ENCODE measurements at places on chromosomes 1 and 21.
A peak's percentile ranks its signal among the peaks of the same experiment; 100 is the strongest.

GRCh38 chr1:7221826-7222694 is 436.8 kb downstream of the CAMTA1 start:
- DNase-seq, result no peak

DNA sequence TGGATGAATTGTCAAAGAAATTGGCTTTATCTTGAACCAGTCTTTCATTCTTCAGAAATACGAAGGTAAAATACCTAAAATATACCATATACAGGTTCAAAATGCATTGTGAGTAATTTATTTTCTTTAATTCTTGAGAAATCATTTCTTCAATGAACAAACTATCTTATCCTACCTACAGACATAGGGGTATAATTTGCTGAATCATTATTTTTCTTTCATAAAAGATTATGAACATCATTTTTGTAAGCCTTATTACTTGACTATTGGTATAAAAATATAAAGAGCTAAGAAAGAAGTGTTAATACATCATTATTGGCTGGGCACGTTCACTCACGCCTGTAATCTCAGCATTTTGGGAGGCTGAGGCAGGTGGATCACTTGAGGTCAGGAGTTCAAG is 167.7 kb downstream of the DNAH14 start:
- DNase-seq, result no peak

DNA sequence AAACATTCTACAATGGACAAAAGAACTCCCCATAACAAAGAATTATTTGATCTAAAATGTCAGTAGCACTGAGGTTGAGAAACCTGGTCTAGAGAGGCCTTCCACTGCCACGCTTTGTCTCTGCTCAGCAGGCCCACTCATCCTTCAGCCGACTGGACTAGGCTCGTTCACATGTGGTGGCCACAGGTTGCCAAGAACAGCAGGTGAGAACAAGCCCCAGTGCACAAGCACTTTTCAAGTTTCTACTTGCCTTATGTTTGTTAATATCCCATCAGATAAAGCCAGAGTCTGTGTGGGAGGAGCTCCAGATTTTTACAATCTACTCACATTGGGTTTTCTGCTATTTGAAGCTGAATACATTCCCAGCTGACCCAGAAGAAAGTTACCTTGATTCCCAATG is 9.1 kb upstream of the EFHD2 start:
- no peak for DNase-seq

GRCh38 chr1:181073638-181074037 is 14.9 kb upstream of the IER5 start:
- DNase-seq, result no peak

DNA sequence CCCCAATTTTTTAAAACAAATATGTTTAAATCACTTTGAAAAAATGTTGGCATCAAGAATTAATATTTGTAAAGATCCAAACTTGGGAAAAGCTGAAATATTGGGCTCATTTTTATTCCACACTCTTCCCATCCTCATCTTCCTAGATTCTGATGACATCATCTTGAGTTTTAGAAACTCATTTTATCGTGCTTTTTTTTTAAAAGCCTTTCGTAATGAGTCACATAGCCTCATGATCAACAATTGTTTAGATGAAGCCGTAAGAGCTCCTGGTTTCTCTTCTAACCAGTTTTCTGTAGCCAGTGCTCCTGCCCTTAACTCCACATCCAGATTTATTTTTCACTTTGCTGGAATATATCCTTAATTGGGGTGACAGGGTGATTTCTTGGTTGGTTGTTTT is 78.6 kb downstream of the POFUT2 start:
- DNase-seq, result no peak

DNA sequence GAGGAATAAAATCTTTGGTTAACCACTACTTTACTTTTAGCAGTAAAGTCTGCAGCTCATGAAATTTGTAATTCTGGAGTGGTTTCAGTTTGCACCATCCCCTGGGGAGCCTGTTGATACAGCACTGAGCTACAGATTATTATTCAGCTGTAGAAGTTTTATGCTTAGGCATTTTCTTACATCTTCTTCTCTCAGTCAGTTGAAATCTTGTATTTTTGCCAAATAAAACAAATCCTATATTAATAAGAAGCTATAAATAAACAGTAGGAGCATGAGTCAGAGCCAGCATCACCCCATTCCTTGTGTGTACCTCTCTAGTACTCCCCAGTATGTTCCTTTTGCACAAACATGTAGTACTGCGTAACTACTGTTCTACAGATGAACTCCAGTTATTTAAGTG is 118.9 kb downstream of the ATF6 start:
- no peak for DNase-seq

DNA sequence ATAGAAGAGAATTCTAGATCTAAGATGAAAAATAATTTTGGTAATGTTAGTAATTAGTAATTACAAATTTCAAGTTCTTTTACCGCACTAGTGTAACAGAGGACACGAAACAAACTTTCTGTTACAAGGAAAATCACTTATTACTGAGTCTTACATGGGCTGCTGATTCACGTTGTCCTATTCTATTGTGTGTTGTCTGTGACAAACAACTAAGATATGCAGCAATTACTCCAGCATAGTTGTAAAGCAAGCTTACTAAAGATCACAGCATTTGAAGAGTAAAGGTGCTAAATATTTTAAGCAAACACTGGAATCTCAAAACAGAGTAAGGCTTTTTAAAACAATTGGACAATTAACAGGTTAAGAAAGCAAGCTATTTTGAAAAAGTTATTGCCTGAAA is 502.3 kb downstream of the KCNT2 start:
- DNase-seq, result no peak

- no peak for DNase-seq
These were observed 36.5 kb downstream of the GPSM2 start for GRCh38 chr1:108913105-108913948.

- no peak for DNase-seq
These were observed 128.2 kb downstream of the RYR2 start for GRCh38 chr1:237170149-237170548.

DNA sequence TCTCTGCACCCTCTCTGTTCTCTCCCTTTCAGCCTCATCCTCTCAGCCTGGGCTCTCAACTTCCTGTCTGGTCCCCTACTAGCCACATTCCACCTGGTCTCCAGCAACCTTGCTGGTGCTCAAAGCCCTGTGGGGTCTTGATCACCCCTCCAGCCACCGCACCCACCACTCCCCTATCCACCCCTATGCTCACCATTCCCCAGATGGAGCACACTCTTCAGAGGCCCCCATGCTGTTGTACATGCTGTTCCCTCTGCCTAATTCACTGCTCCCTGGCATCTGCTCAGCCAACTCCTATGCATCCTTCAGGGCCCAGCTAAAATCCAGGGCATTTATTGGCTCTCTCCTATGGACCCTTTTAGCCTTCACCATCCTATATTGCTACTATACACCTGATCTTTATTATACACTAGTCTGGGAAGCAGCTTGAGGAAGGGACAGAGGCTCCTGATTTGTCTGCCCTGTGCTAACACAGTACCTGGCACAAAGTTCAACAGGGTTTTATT is 81.0 kb downstream of the GLIS1 start:
- no peak for DNase-seq

DNA sequence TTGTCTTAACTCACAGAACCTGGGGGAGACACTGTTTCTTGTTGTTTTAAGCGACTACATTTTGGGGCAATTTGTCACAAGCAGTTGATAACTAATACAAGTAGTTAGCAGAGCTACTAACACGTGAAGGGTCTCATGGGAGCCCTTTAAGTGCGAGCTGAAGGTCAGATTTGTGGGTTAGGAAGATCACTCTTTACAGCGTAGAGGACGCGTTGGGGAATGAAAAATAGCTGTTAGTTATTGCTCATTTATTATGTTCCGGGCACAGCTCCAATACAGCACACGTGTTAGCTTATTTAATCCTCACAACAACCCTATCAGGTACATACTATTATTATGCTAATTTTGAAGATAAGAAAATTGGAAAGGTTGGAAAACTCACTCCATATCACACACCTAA is 95.9 kb downstream of the ACTL8 start:
- no peak for DNase-seq

GRCh38 chr1:176033881-176034280 is 173.2 kb downstream of the COP1 start:
- peak; percentile 1 for DNase-seq

DNA sequence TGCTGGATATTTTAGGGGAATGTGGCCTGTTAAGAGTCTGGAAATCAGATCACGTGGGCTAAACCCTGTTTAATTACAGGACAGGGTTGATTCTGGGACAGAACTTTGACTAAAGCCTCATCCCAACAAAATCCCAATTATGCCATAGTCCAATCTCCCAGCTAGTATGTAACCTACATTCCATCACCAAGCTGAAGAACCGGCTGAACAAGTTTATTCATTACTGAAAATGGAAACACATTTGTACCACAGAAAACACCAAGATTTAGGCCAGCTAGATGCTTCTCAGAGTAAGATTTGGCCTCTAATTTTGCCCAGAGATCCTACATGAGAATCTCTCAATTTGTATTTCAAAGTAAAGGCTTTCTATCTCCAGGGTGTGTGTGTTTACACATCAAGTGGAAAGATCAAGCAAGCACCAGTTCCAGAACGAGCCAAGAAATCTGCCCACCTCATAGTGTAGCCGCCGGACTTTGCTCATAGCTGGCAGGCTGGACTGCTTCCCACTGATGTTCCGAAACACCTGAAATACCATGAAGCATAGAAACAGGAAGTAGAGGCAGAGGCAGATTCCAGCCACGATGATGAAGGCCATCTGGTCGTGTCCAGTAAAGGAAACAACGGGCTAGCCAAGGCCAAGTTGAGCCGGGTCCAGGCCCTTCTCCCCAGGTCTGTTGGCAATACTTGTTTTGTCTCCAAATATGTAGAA is 86.8 kb downstream of the WLS start:
- no peak for DNase-seq

DNA sequence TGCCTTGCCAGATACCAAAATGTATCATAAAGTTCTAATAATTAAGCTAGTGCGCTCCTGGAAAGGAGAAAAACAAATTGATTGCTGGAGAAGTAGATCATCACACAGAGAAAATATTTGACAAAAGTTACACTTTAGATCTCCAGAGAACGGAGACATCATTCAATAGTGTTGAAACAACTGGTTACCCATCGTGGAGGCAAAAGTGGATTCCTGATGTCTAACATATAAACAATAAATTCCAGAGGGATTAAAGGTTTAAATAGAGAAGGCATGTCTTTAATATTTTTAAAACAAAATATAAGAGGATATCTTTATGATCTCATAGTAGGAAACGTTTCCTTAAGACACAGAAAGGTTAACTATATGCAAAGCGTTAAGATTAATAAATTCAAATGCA is 41.0 kb downstream of the NRIP1 start:
- DNase-seq, result no peak

DNA sequence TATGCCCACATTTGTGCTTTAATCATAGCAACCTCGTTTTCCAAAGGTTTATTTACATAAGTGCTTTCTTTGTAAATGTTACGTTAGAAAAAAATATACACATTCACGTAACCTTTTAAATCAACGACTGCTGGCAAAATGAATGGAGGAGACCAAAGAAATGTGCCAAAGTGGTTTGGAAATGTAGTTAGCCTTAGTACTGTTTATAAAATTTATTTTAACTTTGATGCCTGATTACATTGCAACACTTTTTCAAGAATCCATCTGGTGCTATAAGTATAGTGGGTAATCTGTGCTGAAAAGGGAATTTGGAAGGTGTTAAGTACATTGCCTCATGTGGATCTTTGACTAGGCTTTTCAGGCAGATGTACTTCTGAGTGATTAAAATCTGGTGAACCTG is 108.9 kb downstream of the IFI44 start:
- DNase-seq, result no peak

DNA sequence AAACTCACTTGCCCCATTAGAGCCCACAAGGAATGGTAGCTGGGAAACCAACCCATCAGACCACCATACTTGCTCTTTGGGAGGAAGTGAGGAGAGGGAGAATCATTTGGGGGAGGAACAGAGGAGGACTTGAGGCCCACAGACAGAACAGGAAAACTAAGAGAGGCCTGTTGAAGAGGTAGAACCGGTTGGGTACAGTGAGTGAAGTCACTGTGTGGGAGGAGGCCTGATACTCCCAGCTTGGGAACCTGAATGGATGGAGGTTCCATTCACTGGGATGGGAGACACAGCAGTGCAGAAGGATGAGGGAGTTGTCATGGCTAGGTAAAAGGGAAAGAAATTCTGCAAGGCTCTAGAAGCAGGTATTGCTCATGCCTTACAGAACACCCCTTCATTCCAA is 63.4 kb upstream of the PSEN2 start:
- DNase-seq, result no peak

- no peak for DNase-seq
These were observed 44.8 kb upstream of the ARHGAP29 start for GRCh38 chr1:94282143-94282711.

- DNase-seq, result no peak
These were observed 17.7 kb upstream of the CLSTN1 start for GRCh38 chr1:9841460-9841859.

DNA sequence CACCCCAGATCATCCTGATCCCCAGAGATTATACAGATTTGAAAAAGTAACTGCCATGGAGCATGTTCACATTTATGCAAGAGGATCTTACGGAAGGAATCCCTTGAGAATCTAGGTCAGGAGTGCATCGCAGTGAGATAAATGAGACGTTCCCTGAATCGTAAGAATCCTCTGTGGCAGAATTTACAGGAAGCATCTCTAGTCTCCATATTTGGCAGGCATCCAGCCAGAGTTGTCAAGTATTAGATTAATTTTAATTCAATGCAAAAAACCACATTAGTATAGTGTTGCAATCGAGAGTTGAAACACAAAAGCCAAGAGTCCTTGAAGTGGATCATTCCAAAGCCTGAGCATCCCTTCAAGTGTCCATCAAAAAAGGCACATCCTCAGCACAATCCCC is 100.8 kb downstream of the RRAGC start:
- no peak for DNase-seq

DNA sequence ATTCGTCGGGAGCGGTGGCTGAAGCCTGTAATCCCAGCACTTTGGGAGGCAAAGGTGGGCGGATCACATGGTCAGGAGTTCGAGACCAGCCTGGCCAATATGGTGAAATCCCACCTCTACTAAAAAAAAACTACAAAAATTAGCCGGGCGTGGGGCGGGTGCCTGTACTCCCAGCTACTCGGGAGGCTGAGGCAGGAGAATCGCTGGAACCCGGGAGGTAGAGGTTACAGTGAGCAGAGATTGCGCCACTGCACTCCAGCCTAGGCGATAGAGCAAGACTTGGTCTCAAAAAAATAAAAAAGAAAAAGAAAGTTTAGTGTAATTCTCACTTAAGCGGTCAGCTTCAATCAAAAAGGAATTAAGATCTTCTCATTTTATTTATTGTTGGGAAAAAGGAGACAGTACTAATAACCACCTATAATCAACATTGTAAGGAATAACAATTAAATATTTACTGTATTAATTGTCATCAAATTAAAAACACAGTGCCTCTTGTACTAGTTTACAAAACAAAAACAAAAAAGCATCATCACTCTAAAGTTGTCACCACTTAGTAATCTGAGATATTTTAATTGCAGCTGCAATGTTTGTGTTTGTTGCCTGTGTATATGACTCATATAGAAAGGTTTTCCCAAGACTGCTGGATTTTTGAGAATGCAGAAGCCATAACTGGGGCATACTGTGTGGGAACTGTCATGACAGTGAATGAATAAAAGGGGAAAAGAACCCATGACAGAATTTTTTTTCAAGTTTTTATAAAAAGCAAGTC is 3.7 kb downstream of the FBXO42 start:
- no peak for DNase-seq

Measured in NCI-H1092 (cell line).